ENCODE measurements at places on chromosomes 6 and 20. TPM values are rescaled to one million over a fixed set of nuclear protein-coding genes. Genes with fewer than 3 reads are reported as not detected.

- no peaks in the 10 kb centered on the region for H3K36me3 ChIP-seq
- peaks cover 13% of the 10 kb centered on the region for H3K4me1 ChIP-seq
- peak overlapping the region; percentile 69 for H3K4me3 ChIP-seq
- H3K27me3 ChIP-seq: no peaks in the 10 kb centered on the region
Measured at GRCh38 chr6:43426928-43427405, 374 bp upstream of the ABCC10 start.

Gene VSX1
- not detected for total RNA-seq

GRCh38 chr6:25829375-25829774 is 2.5 kb downstream of the SLC17A1 start:
- H3K36me3 ChIP-seq: no peaks in the 10 kb centered on the region
- H3K27me3 ChIP-seq: no peaks in the 10 kb centered on the region
- no peaks in the 10 kb centered on the region for H3K4me1 ChIP-seq
- H3K27ac ChIP-seq: no peak overlapping the region

DNA sequence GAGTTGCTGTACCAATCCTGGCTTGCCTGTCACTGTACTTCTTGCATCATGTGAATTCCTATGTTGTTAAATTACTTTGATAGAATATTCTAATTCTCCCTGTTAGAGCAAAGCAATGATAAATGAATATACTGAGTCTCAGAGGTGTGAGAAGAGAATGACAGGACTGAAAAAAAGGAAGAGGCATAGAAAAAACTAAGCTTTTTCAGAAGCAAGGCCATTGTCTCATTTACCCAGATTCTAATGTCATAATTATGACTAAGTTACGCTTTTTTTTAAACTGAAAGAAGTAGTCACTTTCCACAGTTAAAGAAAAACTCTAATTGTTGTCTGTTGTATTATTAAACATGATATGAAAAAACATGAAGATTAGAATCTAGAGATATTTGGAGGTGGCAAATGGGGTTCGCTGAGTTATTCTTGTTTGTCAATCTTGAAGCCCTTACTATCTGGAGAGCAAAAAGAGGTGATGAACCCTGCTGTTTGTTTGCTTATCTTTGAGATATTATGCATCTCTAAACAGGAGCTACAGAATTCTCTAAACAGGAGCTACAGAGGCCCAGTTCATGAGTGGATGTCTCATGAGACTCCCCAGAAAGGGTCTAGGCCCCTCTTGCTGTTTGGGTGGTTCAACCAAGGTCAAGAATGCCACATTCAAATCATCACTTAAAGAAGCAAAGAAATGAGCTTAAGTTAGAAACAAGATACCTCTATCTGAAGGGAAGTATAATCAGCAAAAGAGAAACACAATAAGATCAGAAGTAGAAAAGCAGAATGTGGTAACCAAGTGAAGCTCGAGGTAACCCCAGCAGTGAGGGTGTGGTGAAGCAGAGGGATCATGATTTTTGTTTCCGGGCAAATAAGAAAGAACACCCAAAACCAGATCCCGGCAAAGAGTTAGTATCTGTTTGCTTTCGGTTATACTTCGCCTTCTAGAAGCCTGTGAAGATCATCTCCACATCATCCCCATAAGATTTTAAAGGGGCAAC is 33.3 kb upstream of the THEMIS start:
- DNase-seq: no peak
- H3K4me3 ChIP-seq: no peak overlapping the region
- no peaks in the 10 kb centered on the region for H3K4me1 ChIP-seq
- H3K27me3 ChIP-seq: no peaks in the 10 kb centered on the region
- H3K36me3 ChIP-seq: no peaks in the 10 kb centered on the region

- DNase-seq: no peak
- H3K4me1 ChIP-seq: no peaks in the 10 kb centered on the region
- H3K27me3 ChIP-seq: peaks cover 3% of the 10 kb centered on the region
- H3K36me3 ChIP-seq: no peaks in the 10 kb centered on the region
- H3K27ac ChIP-seq: no peak overlapping the region
Measured at GRCh38 chr20:2323051-2323450, 27.2 kb downstream of the TGM3 start.

Gene EEF1E1
- 150 TPM for total RNA-seq

DNA sequence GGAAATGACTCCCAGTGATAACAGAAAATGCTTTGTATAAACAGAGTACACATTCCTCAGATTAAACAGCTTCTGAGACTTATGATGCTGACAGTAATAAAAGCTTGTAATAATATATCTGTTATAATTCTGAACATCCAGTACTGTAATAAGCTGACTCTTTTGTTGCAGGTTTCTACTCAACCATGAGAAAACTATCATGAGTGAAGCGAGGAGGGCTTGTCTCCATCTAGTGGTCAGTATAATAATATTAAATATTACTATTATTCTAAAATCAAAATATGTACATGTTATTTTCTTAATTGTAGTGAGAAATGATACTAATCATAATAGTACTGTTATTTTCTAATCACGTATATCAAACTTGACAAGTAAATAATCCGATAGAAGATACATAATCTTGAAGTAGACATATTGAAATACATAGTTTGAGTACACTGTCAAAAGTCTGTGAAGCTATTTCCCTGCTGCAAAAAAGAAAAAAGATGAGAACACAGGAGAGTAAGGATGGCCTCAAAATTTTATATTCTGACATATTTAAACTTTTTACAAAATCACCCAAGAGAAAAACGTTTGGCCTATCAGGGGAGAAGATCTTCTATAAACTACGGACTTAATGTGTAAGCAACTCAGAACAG is 183.1 kb downstream of the MOXD1 start:
- no peak for DNase-seq
- no peak overlapping the region for H3K27ac ChIP-seq
- no peaks in the 10 kb centered on the region for H3K4me1 ChIP-seq
- no peak overlapping the region for H3K4me3 ChIP-seq
- no peaks in the 10 kb centered on the region for H3K36me3 ChIP-seq

GRCh38 chr20:47117773-47118172 is 223.1 kb downstream of the EYA2 start:
- no peak overlapping the region for H3K27ac ChIP-seq
- H3K36me3 ChIP-seq: no peaks in the 10 kb centered on the region
- no peaks in the 10 kb centered on the region for H3K4me1 ChIP-seq
- no peak for DNase-seq
- H3K27me3 ChIP-seq: peaks cover 22% of the 10 kb centered on the region
- H3K4me3 ChIP-seq: no peak overlapping the region

- H3K27me3 ChIP-seq: no peaks in the 10 kb centered on the region
- DNase-seq: no peak
- H3K36me3 ChIP-seq: no peaks in the 10 kb centered on the region
- no peak overlapping the region for H3K27ac ChIP-seq
Measured at GRCh38 chr6:62283796-62284411, 2.1 kb downstream of the KHDRBS2 start.

GRCh38 chr6:91720324-91720723 is 1133.5 kb upstream of the MAP3K7 start:
- no peaks in the 10 kb centered on the region for H3K36me3 ChIP-seq
- no peaks in the 10 kb centered on the region for H3K4me1 ChIP-seq
- no peaks in the 10 kb centered on the region for H3K27me3 ChIP-seq
- H3K4me3 ChIP-seq: no peak overlapping the region
- no peak overlapping the region for H3K27ac ChIP-seq

Gene RAD21L1
- total RNA-seq: 1.3 TPM

DNA sequence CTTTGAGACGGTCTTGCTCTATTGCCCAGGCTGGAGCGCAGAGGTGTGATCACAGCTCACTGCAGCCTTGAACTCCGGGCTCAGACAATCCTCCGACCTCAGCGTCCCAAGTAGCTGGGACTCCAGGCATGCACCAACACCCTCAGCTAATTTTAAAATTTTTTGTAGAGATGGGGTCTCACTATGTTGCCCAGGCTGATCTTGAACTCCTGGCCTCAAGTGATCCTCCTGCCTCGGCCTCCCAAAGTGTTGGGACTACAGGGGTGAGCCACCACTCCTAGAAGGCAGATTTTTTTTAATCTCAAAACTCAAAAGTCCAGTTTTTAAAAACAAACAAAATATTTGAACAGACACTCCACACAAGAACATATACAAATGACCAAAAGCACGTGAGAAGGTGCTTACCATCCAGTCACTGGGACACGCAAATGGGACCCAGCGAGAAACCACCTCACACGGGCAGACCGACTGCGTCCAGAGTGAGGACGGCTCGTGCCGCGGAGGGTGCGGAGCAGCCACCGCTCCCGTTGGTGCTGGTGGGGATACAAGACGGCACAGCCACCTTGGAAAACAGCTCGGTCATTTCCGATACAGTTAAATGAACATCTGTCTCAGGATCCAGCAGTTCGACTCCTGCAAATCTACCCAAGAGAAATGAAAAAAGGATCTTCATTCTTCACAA is 8.5 kb upstream of the HELZ2 start:
- H3K4me3 ChIP-seq: no peak overlapping the region
- DNase-seq: no peak
- no peaks in the 10 kb centered on the region for H3K36me3 ChIP-seq
- peaks cover 14% of the 10 kb centered on the region for H3K27me3 ChIP-seq
- no peak overlapping the region for H3K27ac ChIP-seq

Gene MEP1A
- not detected for total RNA-seq

Gene C20orf144
- total RNA-seq: 0.16 TPM

Gene DLK2
- 0.53 TPM for total RNA-seq

GRCh38 chr20:57570145-57570850 is 9.4 kb downstream of the PCK1 start:
- H3K27ac ChIP-seq: no peak overlapping the region
- peaks cover 5% of the 10 kb centered on the region for H3K27me3 ChIP-seq
- no peaks in the 10 kb centered on the region for H3K36me3 ChIP-seq
- H3K4me1 ChIP-seq: peaks cover 4% of the 10 kb centered on the region

DNA sequence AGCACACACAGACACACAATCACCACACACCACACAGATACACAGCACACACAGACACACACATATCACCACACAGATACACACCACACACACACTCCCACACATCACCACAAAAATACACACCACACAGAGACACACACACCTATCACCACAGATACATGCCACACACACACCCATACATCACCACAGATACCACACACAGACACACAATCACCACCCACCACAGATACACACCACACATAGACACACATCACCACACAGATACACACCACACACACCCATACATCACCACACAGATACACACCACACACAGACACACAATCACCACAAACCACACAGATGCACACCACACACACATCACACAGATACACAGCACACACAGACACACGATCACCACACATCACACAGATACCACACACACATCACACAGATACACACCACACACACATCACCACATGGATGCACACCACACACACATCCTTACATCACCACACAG is 74.0 kb downstream of the GRM4 start:
- no peak for DNase-seq
- no peak overlapping the region for H3K27ac ChIP-seq
- peaks cover 60% of the 10 kb centered on the region for H3K27me3 ChIP-seq

- no peak overlapping the region for H3K4me3 ChIP-seq
- H3K27me3 ChIP-seq: no peaks in the 10 kb centered on the region
- H3K36me3 ChIP-seq: no peaks in the 10 kb centered on the region
- H3K27ac ChIP-seq: no peak overlapping the region
- peaks cover 22% of the 10 kb centered on the region for H3K4me1 ChIP-seq
- no peak for DNase-seq
Measured at GRCh38 chr20:50787181-50787580, 7.7 kb upstream of the BCAS4 start.

DNA sequence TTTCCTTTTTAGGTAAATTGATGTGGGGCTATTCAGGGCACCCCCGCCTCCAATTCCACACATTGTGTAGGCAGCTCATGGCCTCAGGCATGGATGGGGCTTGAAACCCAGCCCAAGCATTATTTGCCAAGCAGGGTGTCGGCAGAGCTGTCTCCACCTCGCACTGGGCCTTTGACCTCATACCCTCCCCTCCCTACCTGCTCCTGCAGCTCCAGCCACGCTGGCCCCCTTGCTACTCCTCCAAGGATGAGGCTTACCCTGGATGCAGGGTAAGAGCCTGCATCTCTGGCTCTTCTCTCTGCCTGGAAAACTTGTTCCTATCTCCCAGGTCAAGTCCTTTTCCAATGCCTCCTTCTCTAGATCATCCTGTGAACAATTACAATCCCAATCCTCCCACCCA is 232.6 kb downstream of the SOD2 start:
- H3K27me3 ChIP-seq: peaks cover 12% of the 10 kb centered on the region
- DNase-seq: no peak
- H3K36me3 ChIP-seq: no peaks in the 10 kb centered on the region

- H3K4me3 ChIP-seq: no peak overlapping the region
- H3K4me1 ChIP-seq: no peaks in the 10 kb centered on the region
- H3K36me3 ChIP-seq: no peaks in the 10 kb centered on the region
- no peak overlapping the region for H3K27ac ChIP-seq
Measured at GRCh38 chr20:11651138-11651537, 266.6 kb upstream of the BTBD3 start.

DNA sequence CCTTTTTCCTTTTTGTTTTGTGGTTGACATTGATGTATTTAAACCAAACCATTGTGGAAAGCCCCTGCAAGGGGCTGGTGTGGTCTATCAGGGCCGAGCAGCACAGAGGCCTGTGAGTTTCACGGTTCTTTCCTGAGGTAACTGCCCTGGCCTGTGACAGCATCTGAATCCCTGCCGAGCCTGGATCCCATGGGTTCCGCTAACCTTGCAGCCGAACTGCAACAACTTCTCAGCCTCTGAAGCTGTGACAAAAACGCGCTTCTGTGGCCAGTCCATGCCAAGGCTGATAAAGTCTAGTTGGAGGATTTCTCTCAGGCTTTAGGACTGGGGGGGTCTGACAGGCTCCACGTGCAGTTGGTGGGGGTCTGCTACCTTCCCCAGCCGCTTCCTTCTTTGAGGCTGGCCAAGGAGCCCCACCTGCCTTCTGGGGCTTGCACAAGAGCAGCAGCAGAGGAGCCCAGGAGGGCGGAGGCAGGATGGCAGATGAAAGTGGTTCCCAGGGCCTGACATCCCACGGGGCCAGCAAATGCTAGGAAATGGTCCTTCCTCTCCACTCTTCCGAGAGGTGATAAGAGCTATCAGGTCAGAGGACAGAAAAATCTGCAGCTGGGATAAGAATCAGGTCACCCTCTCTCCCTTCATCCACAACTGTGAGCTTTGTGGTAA is 150.9 kb downstream of the PREX1 start:
- peaks cover 13% of the 10 kb centered on the region for H3K27me3 ChIP-seq
- H3K4me1 ChIP-seq: peaks cover 12% of the 10 kb centered on the region
- H3K27ac ChIP-seq: no peak overlapping the region
- DNase-seq: no peak
- no peak overlapping the region for H3K4me3 ChIP-seq

DNA sequence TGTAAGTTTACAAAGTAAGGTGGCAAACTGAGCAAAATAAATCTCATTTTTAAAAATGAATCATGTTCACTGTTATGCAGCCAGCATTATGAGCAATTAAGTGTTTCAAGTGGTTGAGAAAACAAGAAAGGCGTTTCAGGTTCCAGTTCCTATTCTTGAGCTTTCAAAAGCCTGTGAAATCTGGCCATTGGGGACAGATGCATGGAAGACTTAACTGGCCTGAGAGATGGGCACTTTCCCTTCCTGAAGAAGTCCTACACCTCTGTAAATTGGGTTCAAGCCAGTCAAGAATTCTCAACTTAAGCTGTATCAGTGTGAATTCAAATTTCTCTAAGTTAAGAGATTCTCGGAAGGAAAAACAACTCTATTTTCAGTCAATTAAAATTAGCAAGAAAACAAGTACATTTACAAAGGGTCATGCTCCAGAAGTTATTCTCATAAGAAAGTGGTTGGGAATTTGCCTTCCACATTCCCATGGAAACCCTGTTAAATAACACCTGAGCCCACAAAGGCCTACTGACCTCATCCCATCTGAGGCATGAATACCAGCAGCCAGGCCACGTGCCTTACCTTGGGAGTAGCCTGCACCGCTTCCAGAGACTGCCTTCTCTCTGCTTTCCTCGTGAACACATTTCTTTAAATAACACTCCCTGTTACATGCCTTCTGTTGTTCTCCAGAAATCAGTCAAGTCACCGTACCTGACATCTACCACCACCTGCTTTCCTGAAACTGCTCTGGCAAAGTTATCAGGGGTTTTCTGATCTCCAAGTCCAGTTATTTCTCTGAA is 19.4 kb downstream of the MAP3K5 start:
- peaks cover 16% of the 10 kb centered on the region for H3K4me1 ChIP-seq
- peak overlapping the region; percentile 46 for H3K27ac ChIP-seq
- H3K36me3 ChIP-seq: no peaks in the 10 kb centered on the region
- DNase-seq: no peak
- H3K27me3 ChIP-seq: no peaks in the 10 kb centered on the region

Measured in K562 (cell line).